Stimulated activated CD8-positive, alpha-beta memory T cell treated with anti-CD3 and anti-CD28 coated beads, Interleukin-2, amount 100 ng/mL, for 1 hour (primary cell): ENCODE measurements at places on chromosomes 4 and X.

DNA sequence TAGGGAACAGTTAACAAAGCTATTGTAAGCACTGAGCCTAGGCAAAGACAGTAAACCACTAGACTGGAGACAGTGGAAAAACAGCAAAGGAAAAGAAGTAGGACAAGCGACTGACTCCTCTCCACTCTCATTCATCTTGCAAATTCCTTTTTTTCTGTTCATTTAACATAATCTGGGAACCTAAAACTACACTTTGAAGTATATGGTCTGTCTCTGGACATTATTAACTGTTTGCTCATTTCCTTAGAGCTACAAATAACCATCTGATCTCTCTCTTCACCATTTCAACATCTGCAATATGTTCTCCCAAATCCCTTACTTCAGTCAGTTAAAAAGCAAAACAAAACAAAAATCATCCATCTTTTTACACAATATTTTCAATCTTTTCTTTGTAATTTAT lies 642 bp downstream of the HMGN5 start:
- DNase-seq, result no peak

DNA sequence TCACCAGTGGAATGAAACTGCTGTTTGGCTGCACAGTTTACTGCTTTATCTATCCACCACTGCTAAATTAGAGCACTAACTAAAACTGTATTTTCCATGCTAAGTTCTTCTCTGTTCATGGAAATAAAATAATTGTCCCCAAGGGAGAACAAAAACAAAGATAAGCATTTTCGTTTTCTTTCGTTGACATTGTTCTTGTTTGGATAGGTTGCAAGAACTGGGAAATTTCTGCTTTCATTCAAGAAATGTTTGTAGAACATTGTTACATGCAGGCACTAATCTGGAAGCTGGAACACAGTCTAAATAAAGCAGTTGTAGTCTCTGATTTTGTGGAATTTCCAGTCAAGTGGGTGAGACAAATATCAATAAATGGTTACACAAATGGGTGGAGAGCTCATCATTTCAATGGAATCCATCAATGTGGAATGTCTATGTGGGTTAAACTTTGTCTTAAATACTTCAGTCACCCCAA lies 5.8 kb upstream of the CXCL8 start:
- DNase-seq, result no peak

DNA sequence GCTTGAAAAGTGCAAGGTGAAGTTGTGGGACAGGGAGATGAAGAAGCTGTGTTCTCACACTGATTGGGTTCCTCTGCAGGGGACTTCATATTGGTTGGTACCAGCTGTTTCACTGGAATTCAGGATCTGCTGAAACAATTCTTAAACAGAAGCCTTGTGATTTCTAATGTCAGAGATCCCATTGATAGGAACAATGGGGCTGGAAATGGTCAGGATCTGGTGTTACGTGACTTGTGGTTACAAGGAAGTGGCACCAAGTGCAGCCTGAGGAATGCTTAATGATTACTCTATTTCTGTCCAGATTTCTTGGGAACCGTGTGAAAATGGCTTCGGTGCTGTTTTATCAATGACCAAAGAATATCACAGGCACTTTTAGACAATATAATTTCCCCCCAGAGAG lies 68.1 kb downstream of the MOSPD2 start:
- no peak for DNase-seq

DNA sequence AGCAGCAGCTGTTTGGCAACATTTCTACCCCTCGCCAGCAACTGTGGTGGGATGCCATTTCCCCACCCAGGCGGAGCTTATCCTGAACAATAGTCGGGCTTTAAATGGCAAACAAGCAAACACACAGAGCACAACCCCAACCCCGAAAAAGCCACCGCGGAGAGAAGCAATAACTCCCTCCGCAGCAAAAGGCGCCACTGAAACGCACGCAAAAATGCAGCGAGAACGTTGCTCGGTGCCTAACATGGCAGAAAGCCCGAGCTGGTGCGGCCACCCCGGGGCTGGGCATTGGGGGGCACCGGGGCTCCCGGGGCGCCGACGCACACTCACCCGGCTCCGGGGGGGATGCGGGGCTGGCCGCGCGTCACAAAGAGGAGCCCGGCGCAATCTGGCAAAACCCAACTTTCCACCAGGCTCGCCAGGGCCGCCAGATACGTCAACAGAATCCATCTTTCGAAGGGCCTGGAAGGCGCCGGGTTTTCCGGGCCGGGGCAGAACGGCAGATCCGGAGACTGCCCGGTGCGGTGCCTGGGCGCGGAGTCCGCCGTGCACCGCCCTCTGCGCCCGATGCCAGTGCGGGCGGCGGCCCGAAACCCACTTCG lies 818 bp downstream of the RAI2 start:
- DNase-seq, result no peak

- DNase-seq, result no peak
Measured at GRCh38 chr4:8916351-8916885, 44.8 kb upstream of the HMX1 start.

- DNase-seq, result no peak
Measured at GRCh38 chrX:154411981-154412340, 622 bp downstream of the TAFAZZIN start.

GRCh38 chrX:19072372-19072771 lies 49.9 kb downstream of the ADGRG2 start:
- DNase-seq, result no peak

GRCh38 chr4:13302876-13303275 lies 181.3 kb downstream of the RAB28 start:
- DNase-seq, result no peak

GRCh38 chrX:96551322-96551872 lies 133.2 kb upstream of the DIAPH2 start:
- DNase-seq, result no peak

- DNase-seq, result no peak
Measured at GRCh38 chr4:114209584-114209983, 230.1 kb upstream of the ARSJ start.

- no peak for DNase-seq
Measured at GRCh38 chrX:17617806-17618205, 119.5 kb upstream of the SCML1 start.

DNA sequence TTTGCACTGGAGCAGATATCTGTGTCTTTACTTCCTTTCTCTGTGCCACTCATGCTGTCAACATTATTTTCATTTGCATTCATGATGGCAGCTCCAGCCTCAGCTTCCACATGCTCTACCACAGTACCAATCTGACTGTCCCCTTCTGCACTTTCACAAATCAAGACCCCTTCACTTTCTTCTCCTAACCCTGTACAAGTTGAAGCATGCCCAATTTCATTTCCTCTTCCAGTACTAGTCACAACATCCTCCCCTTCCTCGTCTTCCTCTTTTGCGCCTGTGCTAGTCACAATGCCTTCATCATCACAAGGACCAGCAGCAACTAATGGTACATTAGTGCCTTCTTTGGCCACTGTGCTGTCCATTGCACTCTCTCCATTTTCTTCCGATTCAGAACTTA lies 26.5 kb downstream of the BOD1L1 start:
- no peak for DNase-seq

DNA sequence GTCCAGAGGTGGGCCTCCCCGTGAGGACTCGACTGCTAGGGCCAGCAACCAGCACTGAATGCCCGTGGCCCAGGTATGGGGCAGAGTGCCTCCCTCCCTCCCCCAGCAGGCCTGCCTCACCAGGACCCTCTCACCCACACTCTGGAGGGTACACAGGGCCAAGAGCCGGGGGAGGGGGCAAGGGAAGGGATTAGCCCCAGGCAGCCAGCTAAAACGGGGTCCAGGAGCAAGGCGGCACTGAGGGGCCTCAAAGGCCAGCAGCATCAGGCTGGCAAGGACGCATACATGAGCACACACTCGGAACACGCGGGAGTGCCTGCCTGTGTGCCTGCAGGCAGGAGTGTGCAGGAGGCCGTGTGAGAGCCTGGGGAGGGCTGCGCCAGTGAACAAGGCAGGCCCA lies 18.3 kb upstream of the DUSP9 start:
- no peak for DNase-seq

- DNase-seq, result no peak
Measured at GRCh38 chr4:107299646-107300045, 263.5 kb upstream of the DKK2 start.

GRCh38 chr4:98794565-98795205 lies 134.2 kb downstream of the EIF4E start:
- no peak for DNase-seq

DNA sequence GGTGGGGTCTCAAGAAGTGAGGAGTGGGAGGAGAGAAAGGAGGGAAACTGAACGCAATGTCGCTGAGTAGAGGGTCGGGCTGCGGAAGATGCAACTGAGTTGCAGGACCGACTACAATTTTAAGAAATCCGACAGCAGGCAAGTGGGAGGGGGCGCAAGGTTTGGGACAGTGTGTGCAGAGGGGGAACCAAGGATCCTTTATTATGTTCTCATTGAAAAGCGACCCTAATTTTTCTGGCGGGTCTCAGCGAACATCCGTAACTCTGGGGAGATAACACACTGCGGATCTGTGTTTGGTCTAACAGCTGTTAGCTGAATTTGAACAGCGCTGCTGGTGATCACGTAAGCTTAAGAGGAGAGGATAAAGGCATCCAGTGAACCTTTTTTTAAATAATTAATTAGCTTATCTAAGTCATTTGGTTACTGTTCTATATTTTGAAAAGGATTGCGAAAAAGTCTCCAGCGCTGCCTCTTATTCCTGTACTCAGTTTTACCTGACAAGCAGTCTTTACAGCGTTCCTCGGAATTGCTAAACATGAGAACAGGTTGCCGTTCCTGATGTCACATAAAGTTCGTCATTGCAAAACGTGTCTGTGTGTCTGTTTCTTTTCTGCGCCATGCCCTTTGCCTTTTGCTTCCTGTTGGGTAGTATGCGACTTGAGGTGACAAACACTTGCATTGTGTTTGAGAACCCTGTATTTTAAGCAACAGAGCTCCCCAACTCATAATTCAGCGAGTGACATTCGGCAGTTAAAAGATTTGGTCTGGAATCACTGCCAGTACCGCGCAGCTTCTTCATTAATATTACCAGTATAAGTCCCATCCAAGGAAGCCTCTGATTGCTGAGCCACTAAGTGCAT lies 1.3 kb downstream of the HTR2C start:
- DNase-seq, result no peak

GRCh38 chr4:5799406-5799805 lies 88.4 kb downstream of the EVC start:
- DNase-seq, result no peak

DNA sequence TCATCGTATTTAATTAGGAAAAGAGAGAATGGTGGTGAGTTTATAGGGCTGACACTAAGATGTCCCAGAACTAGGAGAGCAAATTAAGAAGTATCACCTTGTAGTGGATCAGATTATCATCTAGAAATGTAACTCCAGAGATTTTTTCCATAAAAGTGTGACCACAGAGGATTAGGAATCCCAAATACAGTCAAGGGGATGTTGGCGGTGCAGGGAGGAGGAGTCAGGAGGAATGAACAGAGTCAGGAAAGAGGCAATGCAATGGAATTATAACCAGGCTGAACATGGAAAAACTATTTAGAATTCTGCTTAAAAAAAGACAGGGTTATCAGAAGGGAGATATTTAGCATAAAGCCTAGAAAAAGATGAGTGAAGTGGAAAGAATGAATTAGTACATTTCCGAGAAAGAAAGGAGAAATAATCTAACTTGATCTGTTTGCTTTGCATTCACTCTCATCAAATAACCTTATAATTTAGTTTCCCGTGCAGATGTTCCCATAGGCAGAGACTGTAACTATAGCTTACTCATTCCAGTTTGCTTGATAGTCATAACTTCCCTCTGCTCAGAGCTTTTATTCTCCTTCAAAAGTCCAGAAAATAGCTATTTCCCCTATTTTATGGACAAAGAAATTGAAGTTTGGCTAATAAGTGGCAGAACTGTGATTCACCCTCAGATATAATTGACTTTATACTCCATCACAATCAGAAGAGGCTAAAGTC lies 56.4 kb downstream of the SCFD2 start:
- DNase-seq, result no peak

GRCh38 chrX:114970806-114971205 lies 46.6 kb downstream of the IL13RA2 start:
- DNase-seq, result no peak

- no peak for DNase-seq
Measured at GRCh38 chr4:175341203-175341755, 423.1 kb downstream of the ADAM29 start.

DNA sequence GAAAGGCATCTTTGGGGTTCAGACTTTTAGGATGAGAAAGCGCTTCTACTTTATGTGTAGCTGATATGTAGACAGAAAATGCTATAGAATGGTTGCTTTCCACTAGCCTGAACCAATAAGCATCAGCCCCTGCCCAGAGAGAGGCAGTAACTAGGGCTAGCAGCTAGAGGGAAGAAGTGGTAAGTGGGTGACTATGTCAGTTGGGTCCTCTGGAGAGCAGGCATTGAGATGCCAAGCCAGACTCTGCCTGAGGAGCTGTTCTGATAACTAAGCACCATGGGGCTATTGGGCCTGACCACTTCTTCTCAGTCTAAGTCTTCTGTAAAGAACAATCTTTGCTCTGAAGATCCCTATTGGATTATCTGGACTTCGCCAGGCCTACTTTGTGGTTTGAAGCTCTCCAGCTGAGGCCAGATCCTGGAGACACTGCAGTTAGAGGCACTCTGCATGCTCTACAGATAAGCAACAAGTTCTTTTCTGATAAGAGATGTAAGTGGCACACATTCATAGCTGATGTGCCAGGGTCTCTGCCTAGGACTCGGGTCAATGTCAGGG lies 146.1 kb downstream of the RBM46 start:
- no peak for DNase-seq

DNA sequence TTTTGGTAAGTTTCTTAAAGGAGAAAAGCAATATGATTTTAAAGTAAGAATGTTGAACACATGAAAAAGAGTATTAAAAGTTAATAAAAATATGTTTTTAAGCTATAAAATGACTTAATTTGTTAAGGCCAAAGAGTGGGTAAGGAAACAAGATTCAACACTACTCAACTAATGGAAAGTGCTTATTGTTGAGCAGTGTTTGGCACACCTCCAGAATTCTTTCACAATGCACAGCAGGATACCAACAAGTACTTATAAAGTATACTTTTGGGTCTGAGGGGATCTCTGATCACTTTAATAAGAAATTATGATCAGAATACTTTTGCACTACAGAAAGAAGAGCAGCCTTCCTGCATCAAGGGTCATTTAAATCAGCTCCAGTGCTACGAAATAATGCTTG lies 5.9 kb downstream of the LAMP2 start:
- DNase-seq, result no peak

- DNase-seq, result no peak
Measured at GRCh38 chr4:142581881-142582280, 264.2 kb downstream of the INPP4B start.

DNA sequence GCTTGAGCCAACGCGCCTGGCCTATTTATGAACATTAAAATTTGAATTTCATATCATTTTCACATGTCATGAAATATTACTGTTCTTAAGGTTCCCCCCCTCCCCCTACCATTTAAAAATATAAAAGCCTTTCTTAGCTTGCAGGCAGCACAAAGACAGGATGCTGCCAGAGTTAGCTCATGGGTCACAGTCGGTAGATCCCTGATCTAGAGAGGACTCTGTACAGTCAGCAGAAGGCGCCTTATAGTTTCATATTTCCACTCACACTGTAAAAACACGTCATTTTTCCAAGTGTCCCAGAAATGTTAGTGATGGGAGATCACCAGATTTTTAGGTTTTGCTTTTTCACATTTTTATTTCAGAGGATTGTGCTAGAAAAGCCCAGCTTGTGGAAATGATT lies 12.2 kb downstream of the NOCT start:
- no peak for DNase-seq
